ENCODE measurements at places on chromosomes 2 and 18.
A peak's percentile ranks its signal among the peaks of the same experiment; 100 is the strongest.

GRCh38 chr2:68319398-68320117 is at the start of gene CNRIP1:
TSS of gene CNRIP1 (minus strand) at chr2:68319949. CDS start at chr2:68319400, 549 bp downstream.
- DNase-seq = peak; percentile 66

DNA sequence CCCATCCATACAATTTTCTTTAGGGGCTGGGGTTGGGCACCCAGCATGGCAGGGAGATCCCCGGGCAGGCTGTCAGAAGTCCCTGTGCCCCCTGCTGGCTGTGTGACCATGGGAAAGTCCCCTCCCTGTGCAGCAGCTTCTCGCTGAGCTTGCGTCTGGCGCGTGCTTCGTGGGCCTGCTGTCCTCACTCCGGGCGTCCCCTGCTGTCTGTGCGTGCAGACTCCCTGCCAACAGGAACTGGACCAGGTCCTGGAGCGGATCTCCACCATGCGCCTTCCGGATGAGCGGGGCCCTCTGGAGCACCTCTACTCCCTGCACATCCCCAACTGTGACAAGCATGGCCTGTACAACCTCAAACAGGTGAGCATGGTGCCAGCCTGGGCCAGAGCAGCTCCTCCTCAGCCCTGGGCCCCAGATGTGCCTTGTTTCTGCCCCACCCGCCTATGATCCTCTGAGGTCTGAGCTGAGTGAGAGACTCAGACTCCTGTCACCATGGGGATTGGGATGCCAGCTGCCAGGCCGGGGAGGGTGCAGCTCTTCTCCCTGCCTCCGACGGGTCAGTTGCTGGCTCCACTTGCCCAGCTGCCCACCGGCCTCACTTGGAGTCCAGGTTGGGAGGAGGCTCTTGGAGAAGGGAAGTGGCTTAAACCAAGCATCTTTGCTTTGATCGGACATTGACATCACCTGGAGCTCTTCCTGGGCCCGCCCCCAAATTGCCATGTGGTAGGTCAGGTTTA is 28.6 kb downstream of the IGFBP2 start:
- DNase-seq = no peak

GRCh38 chr18:57755473-57756067 is 47.5 kb downstream of the ATP8B1 start:
- no peak for DNase-seq

GRCh38 chr2:171921970-171922229 is 361 bp upstream of the HAT1 start:
- DNase-seq = no peak

GRCh38 chr2:15939556-15939853 is 845 bp upstream of the MYCN start:
- no peak for DNase-seq

- DNase-seq = no peak
Observed at GRCh38 chr2:219656526-219656925, 29.1 kb downstream of the SLC4A3 start.

DNA sequence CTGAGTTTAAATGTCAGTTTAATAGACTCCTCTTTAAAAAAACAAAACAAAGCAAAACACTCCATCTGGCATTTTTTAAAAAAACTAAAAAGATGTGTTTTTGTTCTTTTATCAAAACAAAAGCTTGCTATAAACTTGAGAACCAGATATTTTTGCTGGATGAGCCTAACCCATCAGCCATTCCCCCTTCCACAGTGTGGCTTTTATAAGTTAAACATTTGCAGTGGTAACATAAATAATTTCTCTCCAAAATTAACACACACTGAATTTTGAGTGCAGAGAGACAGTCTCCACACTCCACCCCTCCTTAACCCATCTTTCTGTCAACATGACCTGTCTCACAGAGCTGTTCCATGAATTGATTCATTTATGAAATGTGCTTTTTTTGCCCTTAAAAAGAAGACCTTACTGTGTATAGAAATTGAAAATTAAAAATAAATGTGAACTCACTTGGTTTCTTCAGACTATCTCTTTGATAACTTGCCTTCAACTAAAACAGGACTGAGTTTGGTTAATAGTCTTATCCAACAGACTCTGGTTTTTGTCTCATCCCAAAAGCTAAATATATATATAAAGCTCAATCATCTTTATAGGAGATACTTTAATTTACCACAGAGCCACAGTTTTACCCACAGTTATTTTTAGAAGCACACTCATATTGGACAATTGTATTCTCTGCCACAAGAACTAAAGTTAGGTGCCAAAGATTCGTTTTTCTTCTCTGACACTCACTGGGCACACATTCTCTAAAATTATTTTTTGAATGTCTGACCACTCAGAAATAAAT is 64.8 kb upstream of the STK39 start:
- no peak for DNase-seq

GRCh38 chr18:48928787-48929186 is 22.0 kb downstream of the SMAD7 start:
- DNase-seq = no peak

- DNase-seq = no peak
Observed at GRCh38 chr2:230158468-230158867, 61.3 kb downstream of the SP110 start.

DNA sequence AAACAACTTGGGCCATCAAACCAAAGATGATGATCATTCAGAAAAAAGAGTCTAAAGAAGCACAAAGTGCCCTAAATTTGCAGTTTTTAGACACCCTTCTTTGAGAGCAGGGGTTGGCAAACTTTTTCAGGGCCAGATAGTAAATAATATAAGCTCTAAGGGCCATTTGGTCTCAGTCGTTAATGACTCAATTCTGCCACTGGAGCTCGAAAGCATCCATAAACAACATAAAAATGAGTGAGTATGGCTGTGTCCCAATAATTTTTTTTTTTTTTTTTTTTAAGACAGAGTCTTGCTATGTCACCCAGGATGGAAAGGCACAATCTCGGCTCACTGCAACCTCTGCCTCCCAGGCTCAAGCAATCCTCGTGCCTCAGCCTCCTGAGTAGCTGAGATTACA is 152.3 kb downstream of the DTNB start:
- DNase-seq = no peak

GRCh38 chr18:50199346-50199855 is 4.5 kb upstream of the MYO5B start:
- DNase-seq = peak; percentile 5

GRCh38 chr2:28325567-28326468 is 66.8 kb upstream of the FOSL2 start:
- DNase-seq = no peak

DNA sequence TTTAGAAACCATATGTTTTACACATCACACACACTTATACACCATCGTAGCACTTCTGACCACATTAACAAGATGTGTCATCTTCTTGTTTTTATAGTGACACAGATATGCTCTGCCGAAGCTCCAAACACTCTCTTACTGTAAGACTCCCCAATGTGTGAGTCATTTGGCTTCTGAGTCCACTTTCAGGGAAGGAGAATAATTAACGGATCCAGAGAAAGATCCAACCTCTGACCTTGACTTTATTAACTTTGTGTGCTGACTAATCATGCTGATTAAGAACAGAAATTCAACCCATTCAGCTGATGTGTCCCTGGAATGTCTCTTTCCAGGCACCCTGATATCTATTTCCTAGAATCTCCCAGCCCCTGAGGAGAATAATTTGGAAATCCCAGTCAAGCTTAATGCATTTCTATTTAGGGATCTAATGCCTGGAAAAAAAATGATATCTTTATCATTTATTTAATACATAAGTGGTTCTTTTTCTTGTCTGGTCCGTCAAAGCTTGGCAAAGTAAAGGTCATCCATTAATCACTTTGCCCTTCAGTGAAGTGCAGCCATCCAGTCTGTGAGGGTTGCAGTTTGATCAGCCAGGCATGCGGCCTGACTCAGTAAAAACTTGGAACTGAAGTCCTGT is 615.8 kb upstream of the SYT4 start:
- DNase-seq = peak; percentile 83

- no peak for DNase-seq
Observed at GRCh38 chr2:211159972-211160371, 603.6 kb downstream of the CPS1 start.

All from fibroblast of the conjunctiva (primary cell).